Activated CD4-positive, alpha-beta T cell treated with anti-CD3 and anti-CD28 coated beads for 48 hours (primary cell): ENCODE measurements at places on chromosomes 1 and 21.

DNA sequence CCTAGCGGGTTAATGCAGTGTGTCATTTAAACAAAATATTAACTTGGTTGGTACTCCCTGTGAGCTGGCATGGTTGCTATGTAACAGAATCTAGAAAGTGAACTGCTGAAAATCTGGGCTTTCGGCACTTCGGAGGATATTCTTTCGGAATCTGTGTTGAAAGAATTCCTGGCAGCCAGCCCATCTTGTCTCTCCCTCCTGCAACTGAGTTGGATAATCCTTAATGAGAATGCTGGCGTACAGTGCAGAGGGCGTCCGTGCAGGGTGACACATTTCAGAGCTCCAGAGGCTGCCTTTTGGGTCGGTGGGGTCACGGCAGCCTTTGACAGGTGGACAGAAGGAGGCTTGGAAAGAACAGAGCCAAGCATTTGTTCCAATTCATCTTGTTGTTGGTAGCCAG lies 3.7 kb downstream of the KAZN start:
- no peak for DNase-seq

DNA sequence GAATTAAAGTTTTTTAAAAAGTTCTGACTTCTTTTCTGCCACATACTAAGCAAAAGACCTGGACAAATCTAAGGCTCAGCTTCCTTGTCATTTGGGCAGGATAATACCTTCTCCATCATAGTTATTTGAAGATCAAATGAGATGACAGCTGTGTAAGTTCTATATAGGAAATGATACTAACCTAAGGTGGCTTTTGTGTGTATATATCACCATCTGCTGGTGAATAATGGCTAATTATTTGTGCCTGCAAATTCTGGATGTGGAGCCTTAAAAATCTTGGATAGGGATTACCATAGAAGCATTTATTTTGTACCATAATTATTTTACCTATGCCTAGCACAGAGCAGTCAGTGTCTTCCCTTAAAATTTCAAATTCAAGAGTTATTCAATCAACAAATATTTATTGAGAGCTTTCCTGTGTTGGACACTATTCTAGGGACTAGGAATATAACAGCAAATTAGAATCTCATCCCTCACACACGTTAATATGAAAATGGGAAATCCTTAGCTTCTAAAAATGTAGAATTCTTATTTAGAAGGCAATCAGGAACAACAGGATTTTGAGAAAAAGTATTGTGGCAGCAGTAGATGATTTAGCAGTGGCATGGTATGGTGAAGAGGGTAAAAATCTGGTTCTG lies 89.8 kb downstream of the TMEM200B start:
- DNase-seq = no peak

DNA sequence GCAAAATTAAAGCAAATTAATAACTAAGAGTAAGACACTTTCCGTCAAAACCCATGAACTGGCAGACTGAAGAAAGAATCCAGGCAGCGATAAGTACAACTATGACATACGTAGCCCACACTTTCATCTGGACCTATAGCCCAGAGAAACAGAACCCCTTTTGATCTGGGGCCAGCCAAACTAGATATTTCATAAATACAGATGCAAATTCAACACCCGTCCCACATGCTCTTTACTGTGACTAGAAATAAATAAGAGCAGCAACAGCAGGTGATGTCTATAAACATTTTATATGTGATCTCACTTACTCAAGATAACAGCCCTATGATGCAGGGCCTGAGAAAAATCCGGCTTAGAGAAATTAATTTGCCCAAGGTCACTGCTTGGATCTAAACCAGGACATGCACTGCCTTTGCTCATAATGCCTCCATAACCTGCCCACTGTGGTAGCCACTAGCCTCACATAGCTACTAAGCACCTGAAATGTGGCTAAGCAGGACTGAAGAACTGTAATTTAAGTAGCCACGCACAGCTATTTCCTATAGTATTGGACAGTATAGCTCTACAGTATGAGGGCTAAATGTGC lies 130.2 kb downstream of the TGFBR3 start:
- no peak for DNase-seq

DNA sequence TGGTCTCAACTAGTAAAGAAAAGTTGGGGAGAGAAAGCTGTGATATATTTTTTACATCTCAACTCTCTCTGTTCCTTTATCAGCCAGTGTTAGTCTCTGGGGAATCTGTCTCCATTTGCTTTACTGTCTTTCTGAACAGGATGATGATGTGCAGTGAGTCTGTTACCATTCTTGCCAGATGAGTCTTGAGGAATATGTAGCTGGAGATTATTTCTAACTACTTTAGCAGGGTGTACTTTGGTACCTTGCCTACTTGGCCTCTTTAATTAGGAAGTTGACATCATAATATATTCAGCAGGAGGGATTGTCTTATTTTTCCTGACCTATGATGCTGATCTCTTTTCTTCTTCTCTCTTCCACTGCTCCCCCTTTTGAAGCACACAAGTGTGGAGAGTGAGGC lies 15.7 kb upstream of the HAX1 start:
- no peak for DNase-seq

DNA sequence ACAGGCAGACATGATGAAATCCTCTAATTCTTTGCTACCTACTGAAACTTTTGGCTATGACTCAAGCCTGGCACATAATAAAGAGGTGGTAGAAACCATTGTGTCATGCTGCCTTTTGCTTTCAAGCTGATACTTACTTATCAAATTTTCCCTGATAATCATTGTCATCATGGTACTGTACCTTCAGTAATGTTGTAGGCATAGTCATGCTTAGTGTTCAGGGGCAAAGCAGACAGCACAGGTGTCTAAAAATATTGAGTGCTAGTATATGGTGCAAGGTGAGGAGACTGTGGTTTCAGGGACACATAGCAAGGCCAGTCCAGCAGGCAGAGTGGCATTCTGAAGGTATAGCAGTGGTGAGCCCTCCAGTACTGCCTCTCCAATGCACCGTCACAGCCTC lies 226.9 kb upstream of the DEPDC1 start:
- DNase-seq = no peak

DNA sequence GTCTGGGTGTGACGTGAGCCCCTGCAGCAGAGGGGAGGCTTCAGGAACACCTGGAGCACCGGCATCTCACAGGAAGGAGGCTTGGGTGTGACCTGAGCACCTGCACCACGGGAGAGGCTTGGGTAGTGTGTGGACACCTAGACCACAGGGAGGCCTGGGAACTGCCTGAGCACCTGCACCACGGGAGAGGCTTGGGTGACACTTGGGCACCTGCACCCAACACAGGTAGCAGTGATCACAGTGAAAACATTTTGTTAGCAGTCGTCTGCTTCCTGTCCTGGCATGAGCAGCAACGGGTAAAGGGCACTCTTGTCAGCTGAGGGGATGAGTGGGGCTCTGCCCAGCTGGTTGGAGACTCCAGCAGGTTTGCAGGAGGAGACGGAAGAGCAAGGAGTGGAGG lies 22.4 kb downstream of the LRRC3 start:
- no peak for DNase-seq
